Left lung (tissue), 14 donors: ENCODE measurements at places on chromosomes 5 and 9. TPM values are rescaled to one million over a fixed set of nuclear protein-coding genes. Genes with fewer than 3 reads are reported as not detected.

The LHX3 gene
- total RNA-seq = not detected

The PCA3 gene
- not detected for total RNA-seq

The PPP3R2 gene
- not detected for total RNA-seq

The SLC6A19 gene
- total RNA-seq = not detected

DNA sequence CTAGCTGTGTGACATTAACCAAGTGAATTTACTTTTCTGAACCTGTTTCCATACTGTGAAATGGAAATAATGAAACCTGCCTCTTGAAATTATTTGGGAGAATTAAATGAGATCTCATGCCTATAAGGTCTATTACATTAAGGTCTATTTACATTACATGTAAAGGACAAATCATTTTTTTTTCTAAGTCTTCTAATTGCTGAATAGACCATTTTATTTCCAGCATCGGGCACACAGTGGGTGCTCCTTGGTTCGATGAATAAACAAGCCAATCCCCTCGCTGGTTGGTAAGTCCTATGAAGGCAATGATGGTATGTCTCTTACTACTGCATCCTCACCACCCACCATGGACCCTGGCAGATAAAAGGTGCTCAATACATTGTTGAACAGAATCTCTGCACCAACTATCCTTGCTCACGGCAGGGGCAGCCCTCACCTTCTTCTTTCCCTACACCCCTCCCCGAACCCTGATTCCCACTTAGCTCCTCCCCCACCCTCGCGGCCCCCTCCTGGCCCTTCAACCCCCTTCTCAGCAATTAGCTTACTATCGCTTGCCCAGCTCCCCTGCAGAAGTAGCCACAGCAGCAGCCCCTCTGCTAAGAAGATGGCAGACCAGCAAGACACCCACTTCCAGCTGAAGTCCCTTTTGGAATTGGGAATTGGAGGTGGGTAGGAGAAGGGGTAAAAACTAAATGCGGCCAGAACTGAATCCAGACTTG, 3.0 kb downstream of the PCDH1 start:
- no peak for DNase-seq

DNA sequence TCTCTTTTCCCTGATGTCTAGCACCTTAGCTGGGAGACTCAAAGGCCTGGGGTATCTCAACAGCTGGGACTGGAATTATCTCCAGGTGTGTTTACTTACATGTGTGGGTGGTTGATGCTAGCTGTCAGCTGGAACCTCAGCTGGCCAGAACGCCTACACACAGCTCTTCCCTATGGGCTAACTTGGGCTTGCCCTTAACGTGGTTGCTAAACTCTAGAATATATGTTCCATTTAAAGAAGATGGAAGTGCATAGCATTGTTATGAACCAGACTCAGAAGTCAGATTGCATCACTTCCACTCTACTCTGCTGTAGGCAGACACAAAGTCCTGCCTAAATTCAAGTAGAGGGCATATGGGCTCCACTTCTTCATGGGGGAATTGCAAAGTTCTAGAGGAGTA, 29.3 kb downstream of the SGCD start:
- DNase-seq = no peak

GRCh38 chr9:95315108-95315746, 2.3 kb downstream of the FANCC start:
- DNase-seq = no peak

DNA sequence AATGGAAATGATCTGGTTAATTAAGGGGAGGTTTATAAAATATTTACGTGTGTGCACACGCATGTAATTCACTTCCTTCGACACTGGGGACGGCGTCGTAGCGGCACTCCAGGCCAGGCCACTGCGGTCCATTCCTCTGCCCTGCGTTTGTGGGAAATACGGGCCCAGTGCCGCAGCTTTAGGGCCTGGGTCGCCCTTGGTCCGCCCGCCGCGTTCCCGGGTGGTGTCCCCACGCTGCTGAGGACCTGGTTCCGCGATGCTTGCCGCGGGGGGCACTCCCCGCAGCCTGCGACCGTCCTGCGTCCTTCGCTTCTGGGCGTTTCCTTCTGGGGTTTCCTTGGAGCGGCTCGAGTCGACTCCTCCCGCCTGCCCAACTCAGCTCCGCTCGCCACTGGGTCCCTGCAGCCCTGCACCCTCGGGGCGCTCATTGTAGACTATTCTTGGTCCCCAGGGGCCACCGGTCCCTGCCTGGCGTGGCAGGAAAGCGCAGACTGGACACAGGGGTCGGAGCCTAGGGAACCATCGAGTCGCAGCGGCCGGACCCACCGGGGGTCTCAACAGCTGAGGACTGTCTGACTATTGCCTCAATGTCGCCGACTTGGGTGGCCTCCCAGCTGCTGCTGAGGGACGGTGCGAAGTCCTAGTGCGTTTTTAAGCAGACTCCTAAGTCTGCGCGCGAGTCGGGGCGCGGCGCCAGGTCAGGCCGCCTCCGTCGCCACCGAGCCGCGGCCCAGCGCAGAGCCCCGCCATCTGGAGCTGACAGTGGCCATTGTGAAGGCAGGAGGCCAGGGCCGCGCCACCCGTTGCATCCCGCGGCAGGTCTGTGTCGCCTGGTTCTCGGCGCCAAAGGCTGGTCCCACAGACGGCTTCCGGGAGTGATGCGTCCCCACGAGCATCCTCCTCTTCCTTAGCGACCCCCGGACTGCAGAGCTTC, 4.4 kb upstream of the IRX1 start:
- DNase-seq = no peak

- no peak for DNase-seq
These were observed 113.5 kb upstream of the SARDH start for GRCh38 chr9:133851693-133852092.

DNA sequence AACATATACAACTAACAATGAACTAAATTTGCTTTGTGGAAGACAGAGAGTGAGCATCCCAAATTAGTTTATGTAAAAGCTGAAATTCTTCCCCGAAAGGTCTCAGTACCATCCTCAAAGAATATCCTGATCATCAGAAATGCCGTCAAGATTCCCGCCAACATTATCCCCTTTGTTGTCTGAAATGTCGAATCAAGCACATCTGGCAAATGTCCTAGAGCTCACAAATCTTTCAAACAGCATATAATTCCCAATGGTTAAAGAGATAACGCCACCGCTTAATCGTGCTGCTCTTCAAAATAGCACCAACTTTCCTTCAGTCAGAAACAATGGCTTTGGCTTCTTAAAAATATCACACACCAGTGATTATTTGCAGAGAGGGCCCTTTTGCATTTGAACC, 23.8 kb downstream of the MORN5 start:
- no peak for DNase-seq

- DNase-seq = peak; percentile 28
These were observed 385.5 kb upstream of the SLC30A5 start for GRCh38 chr5:68708156-68708841.
